Left ventricle myocardium inferior (tissue), 1 donor: ENCODE measurements at places on chromosomes 1 and 21.

- no peak overlapping the region for H3K27ac ChIP-seq
- H3K36me3 ChIP-seq: no peaks in the 10 kb centered on the region
- H3K27me3 ChIP-seq: no peaks in the 10 kb centered on the region
Observed at GRCh38 chr1:94998748-94999147, 71.8 kb upstream of the CNN3 start.

DNA sequence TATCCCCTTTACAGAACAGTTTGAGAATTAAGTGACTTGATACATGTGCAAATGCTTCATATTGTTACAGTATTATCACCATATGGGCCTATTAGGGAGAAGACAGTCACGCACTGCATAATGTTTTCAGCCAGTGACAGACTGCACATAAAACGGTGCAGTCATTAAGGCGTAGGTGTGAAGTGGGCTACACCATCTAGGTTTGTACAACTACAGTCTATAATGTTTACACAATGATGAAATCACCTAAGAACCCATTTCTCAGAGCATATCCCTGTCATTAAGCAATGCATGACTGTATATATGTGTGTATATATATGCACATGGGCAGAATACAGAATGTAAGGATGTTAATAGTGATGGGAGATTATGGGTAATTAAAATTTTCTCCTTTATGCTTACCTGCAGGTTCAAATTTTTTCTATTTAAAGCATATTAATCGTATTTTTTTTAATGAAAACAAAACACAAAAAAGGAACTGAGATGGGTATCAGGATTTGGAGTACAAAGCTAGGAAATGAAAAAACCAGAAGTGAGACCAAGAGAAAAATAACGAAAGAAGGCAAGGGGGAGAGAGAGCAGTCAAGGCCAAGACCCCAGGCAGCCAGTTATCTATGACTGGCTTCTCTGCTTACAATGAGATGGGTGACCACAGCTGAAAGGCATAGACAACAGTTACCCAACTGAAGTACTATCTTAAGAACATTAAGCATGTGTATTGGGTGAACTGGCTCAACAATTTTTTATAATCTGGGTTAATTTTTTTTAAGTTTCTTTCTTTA, 122.9 kb upstream of the DAB1 start:
- no peaks in the 10 kb centered on the region for H3K27me3 ChIP-seq
- H3K4me1 ChIP-seq: no peaks in the 10 kb centered on the region
- H3K36me3 ChIP-seq: no peaks in the 10 kb centered on the region
- no peak overlapping the region for H3K4me3 ChIP-seq
- no peak overlapping the region for H3K27ac ChIP-seq
- no peak for DNase-seq

GRCh38 chr1:112762541-112763500, 47.7 kb upstream of the PPM1J start:
- peaks cover 4% of the 10 kb centered on the region for H3K4me1 ChIP-seq
- no peaks in the 10 kb centered on the region for H3K36me3 ChIP-seq
- H3K27ac ChIP-seq: no peak overlapping the region
- no peak for DNase-seq
- peaks cover 43% of the 10 kb centered on the region for H3K27me3 ChIP-seq
- no peak overlapping the region for H3K4me3 ChIP-seq

DNA sequence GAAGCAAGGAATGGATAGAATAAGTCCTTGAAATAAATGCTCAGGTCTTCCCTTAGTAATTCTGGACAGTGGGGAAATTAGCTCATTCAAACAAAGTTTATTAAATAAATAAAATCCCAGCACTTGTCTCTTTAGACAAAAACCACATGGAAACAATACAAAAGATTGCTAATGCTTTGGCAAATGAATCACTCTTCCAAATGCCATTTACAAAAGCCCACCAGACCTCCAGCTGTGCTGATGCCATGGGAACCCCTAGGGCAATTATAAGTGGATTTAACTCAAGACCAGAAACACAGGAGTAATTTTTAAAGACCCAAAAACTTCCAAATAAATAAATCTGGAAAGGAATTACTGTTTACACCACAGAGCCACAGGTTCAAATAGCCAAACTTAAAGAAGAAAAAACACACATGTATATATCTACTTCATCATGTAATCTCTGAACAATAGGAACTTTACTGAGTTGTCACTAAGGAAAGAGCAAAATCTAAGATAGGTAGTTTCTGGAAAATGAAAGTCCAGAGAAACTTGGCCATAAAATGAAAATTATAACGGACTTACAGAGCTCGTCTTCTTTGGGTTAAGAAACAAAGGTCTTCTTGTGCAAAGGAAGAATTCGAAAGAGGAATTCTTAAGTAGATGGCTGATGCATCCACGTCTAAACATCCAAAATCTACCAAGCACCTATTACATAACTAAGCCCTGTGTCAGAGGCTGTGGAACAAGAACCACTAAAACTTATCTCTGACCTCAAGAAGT, 399.4 kb downstream of the SMYD3 start:
- H3K36me3 ChIP-seq: no peaks in the 10 kb centered on the region
- no peaks in the 10 kb centered on the region for H3K27me3 ChIP-seq
- no peak overlapping the region for H3K4me3 ChIP-seq
- no peak overlapping the region for H3K27ac ChIP-seq
- DNase-seq: no peak

GRCh38 chr1:174367892-174368291, 79.9 kb upstream of the GPR52 start:
- H3K4me3 ChIP-seq: no peak overlapping the region
- peaks cover 9% of the 10 kb centered on the region for H3K4me1 ChIP-seq
- no peak overlapping the region for H3K27ac ChIP-seq
- H3K36me3 ChIP-seq: no peaks in the 10 kb centered on the region
- DNase-seq: peak; percentile 56

DNA sequence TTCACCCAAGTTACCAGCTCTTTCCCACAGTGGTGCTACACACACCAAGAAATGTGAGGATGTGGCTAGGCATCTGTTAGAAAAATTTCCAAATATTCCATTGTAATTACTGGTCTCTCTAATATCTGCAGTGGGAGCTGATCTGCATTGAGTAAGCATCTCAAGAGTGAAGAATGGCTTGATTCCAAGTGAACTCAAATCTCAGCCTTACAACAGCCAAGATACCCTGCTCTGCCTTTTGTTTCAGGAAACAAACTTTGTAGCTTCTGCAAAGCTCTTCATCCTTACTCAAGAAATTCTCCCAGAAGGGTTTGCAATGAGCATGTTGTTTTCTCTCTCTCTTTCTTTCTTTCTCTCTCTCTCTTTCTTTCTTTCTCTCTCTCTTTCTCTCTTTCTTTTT, 181.1 kb downstream of the FCRL5 start:
- no peaks in the 10 kb centered on the region for H3K4me1 ChIP-seq
- no peak overlapping the region for H3K4me3 ChIP-seq
- H3K36me3 ChIP-seq: no peaks in the 10 kb centered on the region
- H3K27me3 ChIP-seq: peaks cover 50% of the 10 kb centered on the region
- DNase-seq: no peak
- no peak overlapping the region for H3K27ac ChIP-seq

GRCh38 chr1:3656450-3657095, 4.3 kb downstream of the TP73 start:
- H3K27ac ChIP-seq: no peak overlapping the region
- no peaks in the 10 kb centered on the region for H3K36me3 ChIP-seq
- peaks cover 26% of the 10 kb centered on the region for H3K4me1 ChIP-seq
- H3K4me3 ChIP-seq: no peak overlapping the region
- H3K27me3 ChIP-seq: peaks cover 67% of the 10 kb centered on the region

GRCh38 chr1:164777518-164777917, 218.5 kb downstream of the PBX1 start:
- DNase-seq: no peak
- H3K27ac ChIP-seq: no peak overlapping the region
- no peaks in the 10 kb centered on the region for H3K36me3 ChIP-seq

- peaks cover 4% of the 10 kb centered on the region for H3K4me1 ChIP-seq
- no peak for DNase-seq
- H3K27ac ChIP-seq: no peak overlapping the region
- no peak overlapping the region for H3K4me3 ChIP-seq
- no peaks in the 10 kb centered on the region for H3K36me3 ChIP-seq
- H3K27me3 ChIP-seq: peaks cover 83% of the 10 kb centered on the region
Observed at GRCh38 chr1:13510499-13510898, 3.3 kb downstream of the LRRC38 start.

- H3K4me1 ChIP-seq: no peaks in the 10 kb centered on the region
- no peak overlapping the region for H3K4me3 ChIP-seq
- no peak for DNase-seq
- no peaks in the 10 kb centered on the region for H3K27me3 ChIP-seq
Observed at GRCh38 chr1:75937034-75937433, 4.8 kb upstream of the ASB17 start.

DNA sequence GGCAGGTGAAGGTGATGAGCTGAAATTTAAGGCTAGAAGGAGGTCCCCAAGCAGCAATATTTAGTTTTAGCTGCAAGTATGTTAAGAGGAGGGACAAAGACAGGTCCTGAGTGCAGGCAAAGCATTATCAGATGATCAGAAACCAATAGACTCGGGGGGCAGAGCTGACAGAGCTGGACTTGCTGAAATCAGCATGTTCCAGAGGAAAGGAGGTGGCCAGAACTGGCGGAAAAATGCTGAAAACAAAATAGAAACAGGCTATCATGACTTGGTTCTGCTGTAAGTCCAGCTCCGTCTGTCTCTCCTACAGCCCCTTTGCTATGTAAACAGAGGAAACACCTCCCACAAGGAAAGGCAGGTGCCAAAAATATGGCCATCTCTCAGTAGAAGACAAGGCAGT, at the start of gene CD5L:
TSS of gene CD5L (minus strand) at position 101 of the 400 bp plus-strand sequence. CDS start 107 bp downstream, outside the sequence.
- H3K36me3 ChIP-seq: no peaks in the 10 kb centered on the region
- no peak within 1 kb of the TSS for H3K4me3 ChIP-seq
- no peaks in the 10 kb centered on the region for H3K4me1 ChIP-seq
- no peak within 1 kb of the TSS for H3K27ac ChIP-seq
- peaks cover 6% of the 10 kb centered on the region for H3K27me3 ChIP-seq
- no peak for DNase-seq

- peak; percentile 25 for DNase-seq
- H3K4me3 ChIP-seq: no peak overlapping the region
- H3K27ac ChIP-seq: peak overlapping the region; percentile 74
- no peaks in the 10 kb centered on the region for H3K4me1 ChIP-seq
Observed at GRCh38 chr1:168893359-168893801, 164.4 kb upstream of the DPT start.

GRCh38 chr1:6035303-6035702, 10.4 kb upstream of the KCNAB2 start:
- H3K4me1 ChIP-seq: peaks cover 8% of the 10 kb centered on the region
- no peaks in the 10 kb centered on the region for H3K36me3 ChIP-seq
- H3K4me3 ChIP-seq: no peak overlapping the region
- DNase-seq: no peak

GRCh38 chr1:66725885-66726665, 26.2 kb upstream of the DYNLT5 start:
- no peak overlapping the region for H3K4me3 ChIP-seq
- H3K27ac ChIP-seq: no peak overlapping the region
- H3K36me3 ChIP-seq: no peaks in the 10 kb centered on the region

DNA sequence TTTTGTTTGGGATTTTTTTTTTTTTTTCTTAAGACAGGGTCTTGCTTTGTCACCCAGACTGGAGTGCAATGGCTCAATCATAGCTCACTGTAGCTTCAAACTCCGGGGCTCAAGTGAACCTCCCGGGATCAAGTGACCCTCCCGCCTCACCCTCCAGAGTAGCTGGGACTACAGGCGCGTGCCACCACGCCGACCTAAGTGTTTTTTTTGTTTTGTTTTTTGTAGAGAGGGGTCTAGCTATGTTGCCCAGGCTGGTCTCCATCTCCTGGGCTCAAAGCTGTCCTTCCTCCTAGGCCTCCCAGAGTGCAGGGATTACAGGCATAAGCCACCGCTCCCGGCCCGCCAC, 776 bp downstream of the HLCS start:
- H3K4me3 ChIP-seq: peak overlapping the region; percentile 83
- H3K4me1 ChIP-seq: peaks cover 18% of the 10 kb centered on the region
- H3K27ac ChIP-seq: peak overlapping the region; percentile 76
- no peak for DNase-seq

DNA sequence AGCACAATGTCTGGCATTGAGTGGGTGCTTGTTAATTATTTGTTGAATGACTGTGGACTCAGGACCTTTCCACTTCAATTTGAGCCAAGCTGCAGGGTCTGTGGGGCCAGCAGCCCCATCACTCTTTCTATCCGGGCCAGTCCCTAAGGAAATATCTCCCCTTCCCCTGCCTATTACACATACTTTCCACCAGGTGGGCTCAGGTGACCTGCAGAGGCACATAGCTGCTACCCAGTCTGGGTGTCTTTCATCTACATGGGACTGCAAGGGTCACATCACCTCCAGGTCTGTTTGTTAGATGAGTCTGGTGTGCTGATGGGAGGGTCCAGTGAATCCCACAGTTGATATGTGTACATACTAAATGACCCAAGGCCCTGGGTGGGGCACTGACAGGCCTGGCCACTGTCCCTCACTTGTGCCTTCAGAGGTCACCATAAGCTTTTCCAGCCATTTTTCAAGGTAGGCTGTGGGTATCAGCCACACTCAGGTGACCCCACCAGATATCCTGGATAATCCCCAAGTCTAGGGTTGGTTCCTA, 59.5 kb upstream of the KDM4A start:
- no peaks in the 10 kb centered on the region for H3K4me1 ChIP-seq
- no peak for DNase-seq
- H3K4me3 ChIP-seq: no peak overlapping the region
- no peaks in the 10 kb centered on the region for H3K27me3 ChIP-seq

DNA sequence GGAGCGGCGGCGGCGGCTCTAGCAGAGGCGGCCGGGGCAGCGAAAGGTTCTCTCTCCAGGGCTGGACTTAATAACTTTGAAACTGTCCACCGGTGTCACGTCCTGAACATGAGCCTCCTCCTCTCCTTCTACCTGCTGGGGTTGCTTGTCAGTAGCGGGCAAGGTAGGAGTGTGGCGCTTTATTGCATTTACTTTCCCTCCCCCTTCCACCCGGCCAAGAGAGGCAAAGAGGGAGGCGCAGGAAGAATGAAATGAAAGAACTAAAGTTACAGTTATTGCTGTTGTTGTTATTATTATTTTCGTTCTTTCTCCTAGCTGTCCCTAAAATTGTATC, 214 bp downstream of the NCAM2 start:
- peaks cover 25% of the 10 kb centered on the region for H3K4me1 ChIP-seq
- H3K36me3 ChIP-seq: no peaks in the 10 kb centered on the region
- no peak for DNase-seq
- H3K4me3 ChIP-seq: peak overlapping the region; percentile 73

GRCh38 chr1:230270559-230271281, 155.4 kb downstream of the PGBD5 start:
- no peak overlapping the region for H3K4me3 ChIP-seq
- no peak for DNase-seq
- peak overlapping the region; percentile 65 for H3K27ac ChIP-seq
- H3K36me3 ChIP-seq: peaks cover 27% of the 10 kb centered on the region
- peaks cover 33% of the 10 kb centered on the region for H3K4me1 ChIP-seq

GRCh38 chr1:3560251-3560871, 50.9 kb downstream of the MEGF6 start:
- H3K27ac ChIP-seq: no peak overlapping the region
- no peaks in the 10 kb centered on the region for H3K4me1 ChIP-seq
- H3K36me3 ChIP-seq: no peaks in the 10 kb centered on the region
- peaks cover 13% of the 10 kb centered on the region for H3K27me3 ChIP-seq

GRCh38 chr1:225996946-225997545, 2.1 kb downstream of the SDE2 start:
- H3K27ac ChIP-seq: no peak overlapping the region
- no peaks in the 10 kb centered on the region for H3K27me3 ChIP-seq
- no peak overlapping the region for H3K4me3 ChIP-seq
- peaks cover 70% of the 10 kb centered on the region for H3K4me1 ChIP-seq
- DNase-seq: no peak
